ENCODE measurements at places on chromosomes 2 and 18.

DNA sequence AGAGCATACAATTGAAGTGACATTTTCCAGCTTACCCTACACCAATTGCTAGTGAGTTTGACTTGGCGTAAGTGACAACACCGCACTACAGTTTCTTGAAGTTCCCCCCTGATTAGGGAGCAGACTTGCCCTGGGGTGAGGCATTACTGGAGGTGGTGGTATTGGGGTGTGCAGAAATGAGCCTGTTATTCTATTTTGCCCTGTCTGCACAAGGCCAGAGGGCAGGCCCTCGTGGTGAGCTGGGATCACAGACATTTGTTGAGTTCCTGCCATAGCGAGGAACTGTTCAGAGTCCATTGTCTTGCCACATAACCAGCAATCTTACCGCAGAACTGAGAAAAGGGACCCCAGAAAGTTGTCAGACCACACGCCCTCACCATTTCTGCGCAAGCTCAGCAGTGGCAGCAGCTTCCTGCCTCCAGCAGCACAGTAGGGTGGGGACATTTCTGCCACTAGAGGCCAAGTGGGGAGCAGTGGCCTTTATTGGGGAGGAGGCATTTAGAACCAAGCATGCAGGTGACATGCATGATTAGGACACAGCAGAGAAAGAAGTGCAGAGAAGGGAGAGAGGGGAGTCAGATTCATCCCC lies 103.6 kb upstream of the BCL2L11 start:
- no peak for DNase-seq

DNA sequence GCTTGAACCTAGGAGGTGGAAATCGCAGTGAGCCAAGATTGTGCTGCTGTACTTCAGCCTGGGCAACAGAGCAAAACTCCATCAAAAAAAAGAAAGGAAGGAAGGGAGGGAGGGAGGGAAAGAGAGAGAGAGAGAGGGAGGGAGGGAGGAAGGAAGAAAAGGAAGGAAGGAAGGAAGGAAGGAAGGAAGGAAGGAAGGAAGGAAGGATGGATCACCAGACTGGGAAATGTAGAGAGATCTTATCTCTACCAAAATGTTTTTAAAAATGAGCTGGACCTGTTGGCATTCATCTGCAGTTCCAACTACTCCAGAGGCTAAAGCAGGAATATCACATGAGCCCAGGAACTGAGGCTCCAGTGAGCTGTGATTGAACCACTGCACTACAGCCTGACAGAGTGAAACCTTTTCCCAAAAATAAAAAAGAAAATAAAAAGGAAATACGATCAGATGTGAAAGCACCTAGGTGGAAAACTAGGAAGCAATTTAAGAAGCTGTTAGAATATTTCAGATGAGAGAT lies 239.4 kb downstream of the CDH7 start:
- DNase-seq = no peak

GRCh38 chr2:54536720-54537119 lies 80.6 kb downstream of the SPTBN1 start:
- no peak for DNase-seq

GRCh38 chr2:150762571-150762970 lies 275.1 kb upstream of the RND3 start:
- DNase-seq = no peak

GRCh38 chr2:985317-985898 lies 34.8 kb downstream of the SNTG2 start:
- DNase-seq = no peak

DNA sequence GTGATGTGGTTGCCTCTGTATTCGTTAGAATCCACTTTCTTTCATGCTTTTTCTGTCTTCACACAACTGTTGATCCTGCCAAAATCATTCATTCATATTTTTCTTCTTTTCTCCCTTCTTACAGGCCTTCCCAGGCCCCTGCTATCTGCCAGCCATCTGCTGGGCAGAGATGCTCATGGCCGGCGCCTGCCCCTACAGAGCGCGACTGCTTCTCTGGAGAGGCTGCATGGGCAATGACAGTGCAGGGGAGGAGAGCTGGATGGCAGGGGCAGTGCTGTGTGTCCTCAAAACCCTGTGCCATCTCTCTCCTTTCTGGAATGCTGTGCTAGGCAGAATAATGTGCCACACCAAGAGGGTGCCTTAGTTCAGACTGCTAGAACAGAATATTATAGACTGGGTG lies 125.2 kb downstream of the INHBB start:
- no peak for DNase-seq

DNA sequence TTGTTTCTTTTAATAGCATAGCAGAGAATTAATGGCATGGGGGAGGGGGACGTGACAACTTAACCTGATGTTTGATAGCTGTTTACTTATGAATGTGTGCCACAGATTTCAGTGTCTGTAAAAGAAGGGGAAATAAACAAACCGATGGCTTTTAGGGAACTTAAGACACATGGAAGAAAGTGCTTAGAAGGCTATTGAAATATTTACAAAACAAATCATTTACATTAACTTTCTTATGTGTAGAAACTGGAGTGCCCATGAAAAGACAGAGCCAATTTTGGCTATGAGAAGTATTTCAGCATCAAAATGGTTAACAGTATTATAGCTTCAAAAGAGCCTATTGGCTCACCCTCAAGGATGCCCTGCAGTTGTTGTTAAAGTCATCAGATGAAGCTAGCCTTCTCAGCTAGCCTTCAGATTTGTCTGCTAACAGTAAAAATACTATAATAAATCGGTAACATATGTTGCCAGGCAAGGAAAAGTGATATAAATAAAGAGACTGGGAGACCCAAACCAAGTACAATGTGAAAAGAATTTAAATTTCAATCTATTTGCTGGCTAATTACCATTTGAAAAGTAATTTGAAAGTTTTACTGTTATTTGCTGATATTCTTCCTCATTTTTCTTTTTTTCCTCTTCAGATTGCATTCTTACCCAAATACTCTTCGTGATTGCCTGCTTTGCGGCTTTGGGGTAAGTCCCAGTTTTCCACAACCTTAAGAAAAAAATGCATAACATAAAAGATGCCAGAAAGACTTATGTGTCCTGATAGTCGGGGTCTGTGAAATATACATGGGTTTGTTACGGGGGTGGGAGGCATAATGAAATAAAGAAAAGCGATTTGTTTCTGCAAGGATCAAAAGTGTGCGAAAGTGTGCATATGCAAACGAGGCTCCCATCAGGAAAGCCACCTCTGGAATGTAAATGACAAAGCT lies 256.4 kb downstream of the MEIS1 start:
- DNase-seq = no peak

- DNase-seq = no peak
These were observed 102.4 kb downstream of the ASB1 start for GRCh38 chr2:238528953-238529781.

Data from NCI-H1694 treated with DMSO at 0.1 percent for 48 hours (cell line).